Caco-2 (cell line): ENCODE measurements at places on chromosomes 7 and 10. TPM values are rescaled to one million over a fixed set of nuclear protein-coding genes. Genes with fewer than 3 reads are reported as not detected.

Gene CLRN3
- total RNA-seq, result 0.93 and 1.1 TPM in 2 replicates

Gene LIMK1
- 30.6 and 31.4 TPM in 2 replicates for total RNA-seq

Gene CTTNBP2
- 3.2 and 3.3 TPM in 2 replicates for total RNA-seq

Gene ACSM6
- total RNA-seq, result not detected in 2 replicates

Gene ZNF316
- 34.1 and 34.3 TPM in 2 replicates for total RNA-seq

DNA sequence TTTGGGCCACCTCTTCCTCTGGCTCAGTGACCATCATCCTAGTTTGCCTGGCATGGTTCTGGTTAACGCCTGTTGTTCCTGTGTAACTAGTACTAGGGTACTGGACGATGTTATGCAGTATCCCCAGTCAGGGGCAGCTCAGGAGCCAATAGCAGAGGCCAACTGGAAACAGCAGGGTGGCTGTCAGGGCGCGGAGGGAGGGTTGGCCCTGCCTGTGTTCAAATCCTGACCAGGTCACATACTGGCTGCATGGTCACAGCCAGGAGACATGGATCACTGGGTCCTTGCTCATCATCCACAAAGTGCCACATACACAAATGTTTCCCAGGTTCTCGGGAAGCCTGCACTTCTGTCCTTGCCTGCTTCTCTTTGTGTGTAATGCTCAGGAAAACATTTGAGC lies 12.3 kb upstream of the RBP3 start:
- H3K4me3 ChIP-seq, result no peak overlapping the region
- H3K36me3 ChIP-seq, result no peaks in the 10 kb centered on the region
- no peak for DNase-seq
- H3K4me1 ChIP-seq, result no peaks in the 10 kb centered on the region
- no peaks in the 10 kb centered on the region for H3K27me3 ChIP-seq

DNA sequence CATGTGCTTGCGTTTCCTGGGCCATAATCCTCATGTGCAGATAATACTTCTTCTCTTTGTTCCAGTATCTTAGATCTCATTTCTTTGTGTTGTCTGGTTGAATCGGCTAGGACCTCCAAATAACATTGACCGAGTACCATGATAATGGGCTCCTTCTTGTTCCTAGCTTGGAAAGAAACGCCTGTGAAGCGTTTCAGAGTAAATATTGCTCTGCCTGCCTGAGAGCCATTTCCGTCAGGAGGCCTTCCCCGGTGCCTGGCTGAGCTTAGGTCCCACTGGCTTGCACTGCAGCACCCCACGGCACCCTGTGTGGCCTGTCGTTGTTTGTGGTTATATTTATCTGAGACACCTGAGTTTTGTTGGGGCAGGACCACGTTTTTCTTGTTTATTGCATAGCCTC lies 17.7 kb downstream of the FOXK1 start:
- H3K27ac ChIP-seq, result no peak overlapping the region
- no peaks in the 10 kb centered on the region; the same call in 1 of the 2 replicates for H3K4me1 ChIP-seq
- H3K27me3 ChIP-seq, result no peaks in the 10 kb centered on the region
- no peak overlapping the region for H3K4me3 ChIP-seq

- no peak overlapping the region for H3K27ac ChIP-seq
- H3K36me3 ChIP-seq, result no peaks in the 10 kb centered on the region; the same call in 1 of the 2 replicates
- H3K4me1 ChIP-seq, result no peaks in the 10 kb centered on the region
- H3K27me3 ChIP-seq, result no peaks in the 10 kb centered on the region
Measured at GRCh38 chr7:132799081-132799413, 222.8 kb upstream of the PLXNA4 start.

GRCh38 chr10:45817130-45817859 lies 30.0 kb downstream of the AGAP4 start:
- DNase-seq, result no peak
- no peaks in the 10 kb centered on the region for H3K36me3 ChIP-seq
- H3K27me3 ChIP-seq, result no peaks in the 10 kb centered on the region
- H3K4me1 ChIP-seq, result no peaks in the 10 kb centered on the region
- no peak overlapping the region for H3K27ac ChIP-seq

DNA sequence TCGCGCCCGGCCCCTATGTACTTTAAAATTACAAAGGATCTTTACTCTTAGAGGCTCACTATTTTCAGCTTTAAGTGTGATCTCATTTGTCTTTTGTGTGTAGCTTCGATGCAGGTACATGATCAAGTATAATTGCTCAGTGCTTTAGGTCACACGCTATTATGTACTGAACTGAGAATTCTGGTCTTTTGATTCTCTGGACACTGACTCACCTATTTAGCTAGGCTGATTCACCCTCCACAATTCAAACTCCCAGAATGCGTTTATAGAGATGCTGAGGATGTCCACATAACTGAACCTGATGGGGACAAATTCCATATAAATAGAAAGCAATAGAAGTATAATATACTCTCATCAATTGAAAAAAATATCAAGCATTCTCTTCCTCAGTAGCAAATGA lies 57.8 kb downstream of the PRKCQ start:
- no peak overlapping the region for H3K4me3 ChIP-seq
- DNase-seq, result no peak
- H3K27me3 ChIP-seq, result no peaks in the 10 kb centered on the region
- no peaks in the 10 kb centered on the region for H3K4me1 ChIP-seq

- H3K4me3 ChIP-seq, result no peak overlapping the region
- no peaks in the 10 kb centered on the region for H3K4me1 ChIP-seq
- H3K36me3 ChIP-seq, result no peaks in the 10 kb centered on the region
- DNase-seq, result no peak
- no peaks in the 10 kb centered on the region; the same call in 1 of the 2 replicates for H3K27me3 ChIP-seq
Measured at GRCh38 chr10:120465138-120465537, 8.1 kb downstream of the PLPP4 start.

DNA sequence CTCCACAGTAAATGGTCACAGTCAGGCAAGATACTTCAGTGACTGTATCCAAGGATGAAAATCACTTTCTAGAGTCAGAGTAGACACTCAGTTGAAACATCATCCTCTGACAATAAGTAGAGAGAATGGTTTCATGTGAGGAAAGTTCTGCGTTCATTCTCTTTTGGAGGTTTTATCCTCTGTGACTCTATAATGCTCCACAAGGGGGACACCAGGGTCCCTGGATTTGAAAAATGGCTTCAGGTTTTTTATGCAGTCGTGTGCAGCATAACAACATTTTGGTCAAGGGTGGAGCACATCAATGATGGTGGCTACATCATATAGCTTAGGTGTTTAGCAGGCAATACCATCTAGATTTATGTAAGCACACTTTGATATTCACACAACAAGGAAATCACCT lies 40.4 kb downstream of the TMEM168 start:
- no peaks in the 10 kb centered on the region for H3K36me3 ChIP-seq
- DNase-seq, result no peak
- H3K4me3 ChIP-seq, result no peak overlapping the region
- no peaks in the 10 kb centered on the region for H3K4me1 ChIP-seq
- H3K27ac ChIP-seq, result no peak overlapping the region

DNA sequence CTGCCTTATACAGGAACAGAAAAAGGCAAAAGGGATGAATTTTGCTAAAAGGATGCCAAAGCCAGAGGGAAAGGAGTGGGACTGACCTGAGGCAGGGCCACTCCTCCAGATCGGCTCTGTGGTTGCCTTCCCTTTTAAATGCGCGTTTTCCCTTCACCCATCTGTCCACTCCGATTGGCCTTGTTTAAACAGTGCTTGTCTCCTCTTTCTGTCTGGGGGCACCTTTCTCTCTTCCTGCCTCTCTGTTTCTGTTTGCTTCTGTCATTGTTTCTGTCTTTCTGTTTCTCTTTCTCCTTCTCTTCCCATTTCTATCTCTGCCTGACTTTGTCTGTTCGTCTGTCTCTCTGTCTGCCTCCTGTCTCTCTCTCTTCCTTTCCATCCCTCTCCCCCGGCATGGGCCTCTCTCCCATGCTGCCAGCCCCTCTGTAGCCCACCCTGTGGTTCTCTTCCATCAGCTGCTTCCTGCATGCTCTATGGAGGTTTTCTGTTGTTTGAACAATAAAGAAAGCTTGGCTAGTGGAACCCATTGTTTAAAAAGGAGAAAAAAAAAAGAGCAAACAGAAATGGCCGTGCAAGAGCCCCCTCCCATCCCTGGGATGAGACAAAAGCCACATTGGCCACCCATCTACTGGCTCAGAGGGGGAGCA lies 29.5 kb upstream of the HSPB1 start:
- H3K4me1 ChIP-seq, result no peaks in the 10 kb centered on the region
- H3K27ac ChIP-seq, result no peak overlapping the region
- DNase-seq, result no peak
- H3K36me3 ChIP-seq, result no peaks in the 10 kb centered on the region

GRCh38 chr7:15937571-15937970 lies 251.1 kb upstream of the MEOX2 start:
- H3K27me3 ChIP-seq, result no peaks in the 10 kb centered on the region
- H3K4me1 ChIP-seq, result no peaks in the 10 kb centered on the region
- H3K27ac ChIP-seq, result no peak overlapping the region
- H3K4me3 ChIP-seq, result no peak overlapping the region

- no peak overlapping the region for H3K27ac ChIP-seq
- H3K4me1 ChIP-seq, result no peaks in the 10 kb centered on the region
- no peak for DNase-seq
- no peaks in the 10 kb centered on the region for H3K36me3 ChIP-seq
- no peak overlapping the region for H3K4me3 ChIP-seq
Measured at GRCh38 chr7:105285118-105285874, 103.4 kb downstream of the SRPK2 start.

DNA sequence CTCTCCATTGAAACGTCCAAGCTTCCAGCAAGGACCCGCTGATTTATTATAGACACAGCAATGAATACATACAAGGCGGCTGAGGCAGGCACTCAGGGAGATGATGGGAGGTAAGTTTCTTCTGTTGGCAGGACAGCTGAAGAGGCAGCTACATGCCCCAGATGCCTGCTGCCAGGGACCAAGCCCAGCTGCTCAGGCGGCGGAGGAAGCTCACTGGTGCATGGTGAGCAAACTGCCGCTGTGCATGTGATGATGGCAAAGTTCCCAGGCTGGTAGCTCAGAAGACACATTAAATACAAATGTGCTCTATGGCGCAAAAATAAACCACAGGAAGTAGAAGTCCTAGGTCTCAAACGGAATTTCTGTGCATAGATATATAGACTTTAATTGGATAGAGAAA lies 2.3 kb downstream of the DNTT start:
- H3K27me3 ChIP-seq, result no peaks in the 10 kb centered on the region
- no peaks in the 10 kb centered on the region for H3K36me3 ChIP-seq
- no peaks in the 10 kb centered on the region for H3K4me1 ChIP-seq

DNA sequence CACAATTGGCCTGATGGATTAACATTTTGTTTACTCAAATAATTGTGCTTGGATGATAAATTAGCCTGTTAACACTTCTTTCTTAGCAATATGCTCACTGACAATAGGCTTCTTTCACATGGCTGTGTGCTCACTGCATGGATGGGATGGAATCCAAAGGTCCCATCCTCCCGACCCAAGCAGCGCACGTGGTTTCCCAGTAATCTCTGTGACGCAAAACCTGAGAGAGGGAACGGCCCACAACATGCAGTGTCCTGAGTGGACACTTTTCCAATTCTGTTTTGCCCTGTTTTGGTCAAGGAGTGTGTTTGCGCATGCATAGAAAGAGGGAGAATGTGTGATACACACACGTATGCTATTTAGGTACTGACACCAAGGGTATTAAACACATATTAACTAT lies 42.1 kb upstream of the RASGEF1A start:
- DNase-seq, result no peak
- H3K27ac ChIP-seq, result no peak overlapping the region
- H3K4me3 ChIP-seq, result no peak overlapping the region
- H3K36me3 ChIP-seq, result no peaks in the 10 kb centered on the region

DNA sequence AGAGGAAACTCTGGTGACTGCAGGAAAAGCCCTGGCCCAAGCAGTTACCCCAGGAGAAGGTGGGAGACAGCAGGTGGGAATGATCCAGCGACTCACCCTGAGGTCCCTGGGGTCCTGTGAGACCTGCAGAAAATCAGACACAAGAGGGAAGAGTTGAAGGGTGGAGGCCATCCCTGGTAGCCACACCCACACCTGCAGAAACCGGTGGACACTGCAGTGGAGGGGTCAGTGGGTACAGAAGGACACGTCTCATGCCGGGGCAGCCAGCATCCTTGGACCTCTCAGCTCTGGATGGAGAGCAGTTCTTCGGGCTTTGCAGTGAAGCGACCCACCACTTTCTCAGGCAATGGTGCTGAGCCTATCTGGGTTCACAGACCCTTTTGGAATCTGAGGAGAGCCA lies 39.0 kb downstream of the COL17A1 start:
- no peaks in the 10 kb centered on the region for H3K27me3 ChIP-seq
- no peaks in the 10 kb centered on the region; the same call in 1 of the 2 replicates for H3K4me1 ChIP-seq
- no peaks in the 10 kb centered on the region for H3K36me3 ChIP-seq

GRCh38 chr10:118912961-118913600 lies 116.4 kb upstream of the NANOS1 start:
- no peaks in the 10 kb centered on the region; the same call in 1 of the 2 replicates for H3K27me3 ChIP-seq
- DNase-seq, result peak; percentile 25
- H3K36me3 ChIP-seq, result no peaks in the 10 kb centered on the region
- H3K4me3 ChIP-seq, result no peak overlapping the region
- peaks cover 41% of the 10 kb centered on the region for H3K4me1 ChIP-seq

DNA sequence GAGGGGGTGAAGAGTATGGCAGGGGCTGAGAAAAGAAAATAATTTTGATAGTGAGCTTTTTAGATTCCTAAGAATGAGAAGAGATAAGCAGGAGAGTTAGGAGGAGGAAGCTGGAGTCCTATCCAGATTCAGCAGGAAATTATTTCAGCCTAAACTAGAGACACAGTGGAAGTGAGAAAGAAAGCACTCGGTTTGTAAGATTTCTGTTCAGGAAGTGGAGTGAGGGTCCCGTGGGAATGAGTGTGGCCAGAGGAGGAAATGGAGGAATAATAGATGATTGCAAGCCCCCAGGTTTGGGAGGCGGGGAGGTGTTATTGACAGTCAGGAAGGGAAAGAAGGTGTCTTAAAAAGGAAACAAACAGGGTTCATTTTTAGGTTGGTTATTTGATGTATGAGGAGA lies 84.8 kb upstream of the NRP1 start:
- H3K4me3 ChIP-seq, result no peak overlapping the region
- H3K27ac ChIP-seq, result no peak overlapping the region
- DNase-seq, result no peak
- no peaks in the 10 kb centered on the region for H3K27me3 ChIP-seq
- H3K36me3 ChIP-seq, result no peaks in the 10 kb centered on the region
- no peaks in the 10 kb centered on the region for H3K4me1 ChIP-seq

GRCh38 chr7:97732565-97733275 lies 834 bp downstream of the TAC1 start:
- DNase-seq, result no peak
- H3K27me3 ChIP-seq, result no peaks in the 10 kb centered on the region; the same call in 1 of the 2 replicates
- H3K36me3 ChIP-seq, result no peaks in the 10 kb centered on the region
- H3K4me1 ChIP-seq, result no peaks in the 10 kb centered on the region
- no peak overlapping the region for H3K4me3 ChIP-seq
- H3K27ac ChIP-seq, result no peak overlapping the region

- H3K4me3 ChIP-seq, result no peak overlapping the region
- 0 out of 2 replicates have a peak, but pooled peaks cover 3% of the 10 kb centered on the region for H3K4me1 ChIP-seq
- H3K27me3 ChIP-seq, result no peaks in the 10 kb centered on the region
- DNase-seq, result no peak
- H3K36me3 ChIP-seq, result peaks cover 1% of the 10 kb centered on the region; the same call in 1 of the 2 replicates
Measured at GRCh38 chr7:2645274-2645868, 13.6 kb downstream of the TTYH3 start.

GRCh38 chr7:106772655-106773108 lies 92.4 kb upstream of the PIK3CG start:
- peaks cover 30% of the 10 kb centered on the region for H3K4me1 ChIP-seq
- no peaks in the 10 kb centered on the region for H3K36me3 ChIP-seq
- no peaks in the 10 kb centered on the region; the same call in 1 of the 2 replicates for H3K27me3 ChIP-seq
